Nasal cavity respiratory epithelium epithelial cell of viscerocranial mucosa (primary cell): ENCODE measurements at places on chromosomes 12 and 14. TPM values are rescaled to one million over a fixed set of nuclear protein-coding genes. Genes with fewer than 3 reads are reported as not detected.

RPL10L gene
- not detected in 2 replicates for total RNA-seq

PPP1CC gene
- total RNA-seq: 75.9 and 80.0 TPM in 2 replicates

KLHL42 gene
- total RNA-seq: 27.0 and 27.9 TPM in 2 replicates

LRRC43 gene
- under 0.01 and 0.28 TPM in 2 replicates for total RNA-seq

SLC4A8 gene
- 0.14 and 0.68 TPM in 2 replicates for total RNA-seq

GYS2 gene
- not detected in 2 replicates for total RNA-seq

RTL1 gene
- not detected in 2 replicates for total RNA-seq

PUS7L gene
- total RNA-seq: 18.1 and 30.0 TPM in 2 replicates

SCYL2 gene
- 56.2 and 58.8 TPM in 2 replicates for total RNA-seq

SERPINA9 gene
- not detected in 2 replicates for total RNA-seq

PTCSC3 gene
- not detected in 2 replicates for total RNA-seq

PKP2 gene
- total RNA-seq: 56.0 and 76.3 TPM in 2 replicates
